Karpas-422 (cell line): ENCODE measurements at places on chromosomes 1 and 21. TPM values are rescaled to one million over a fixed set of nuclear protein-coding genes. Genes with fewer than 3 reads are reported as not detected.

DNA sequence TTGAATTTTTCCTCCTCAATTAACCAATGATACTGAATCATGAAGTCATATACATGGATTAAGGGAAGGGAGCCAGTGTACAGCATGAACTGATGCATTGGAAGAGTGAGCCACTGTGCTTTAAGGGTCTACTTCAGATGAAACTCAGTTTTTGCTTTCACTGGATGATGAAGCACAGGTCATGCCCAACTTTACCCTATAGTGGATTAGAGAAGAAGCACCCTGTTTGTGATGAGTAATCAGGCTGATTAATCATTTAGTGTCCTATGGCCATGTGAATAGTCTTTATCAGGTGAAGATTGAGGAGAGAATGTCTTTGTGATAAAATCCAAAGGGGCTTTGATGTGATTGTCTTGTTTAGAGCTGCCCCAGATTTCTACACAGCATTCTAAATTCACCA, 24.7 kb upstream of the LAMC1 start:
- no peak for DNase-seq

DNA sequence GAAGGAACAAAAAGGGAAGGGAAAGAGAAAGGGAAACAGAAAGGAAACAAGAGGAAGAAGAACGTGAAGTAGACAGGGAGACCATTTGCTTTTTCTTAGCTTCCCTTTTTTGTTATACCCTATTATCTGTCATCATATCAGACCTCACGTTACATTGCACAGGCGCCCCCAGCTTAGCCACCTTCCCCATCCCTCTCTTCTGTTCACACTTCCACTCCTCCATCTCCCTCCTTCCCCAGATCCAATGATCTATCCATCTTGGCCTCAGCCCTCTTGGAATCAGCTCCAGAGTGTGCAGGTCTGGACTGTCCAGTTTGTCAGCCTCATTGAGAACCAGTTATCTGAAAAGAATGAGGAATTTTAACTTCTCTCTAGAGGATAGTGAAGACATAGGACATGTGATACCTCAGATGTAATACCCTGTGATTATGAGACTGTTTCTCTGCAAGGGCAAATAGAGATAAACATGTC, 101.1 kb upstream of the ERRFI1 start:
- no peak for DNase-seq

DNA sequence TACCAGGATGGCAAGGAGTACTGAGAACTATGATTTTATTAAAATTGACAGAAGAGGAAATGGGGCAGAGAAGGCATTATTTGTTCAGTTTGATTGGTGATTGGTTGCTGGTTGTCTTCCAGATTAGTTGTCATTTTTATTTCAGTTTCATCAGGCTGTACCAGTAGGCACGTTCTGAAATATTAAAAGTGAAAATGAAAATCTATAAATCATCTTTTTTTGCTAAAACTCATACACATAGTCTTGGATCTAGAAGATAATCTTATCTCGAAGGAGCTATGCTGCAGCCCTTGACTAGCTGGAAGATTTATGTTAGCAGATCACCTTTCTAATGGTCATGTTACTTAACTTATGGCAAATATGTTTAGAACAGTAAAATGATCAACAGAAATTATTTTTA, 29.0 kb downstream of the NEK7 start:
- DNase-seq = no peak

DNA sequence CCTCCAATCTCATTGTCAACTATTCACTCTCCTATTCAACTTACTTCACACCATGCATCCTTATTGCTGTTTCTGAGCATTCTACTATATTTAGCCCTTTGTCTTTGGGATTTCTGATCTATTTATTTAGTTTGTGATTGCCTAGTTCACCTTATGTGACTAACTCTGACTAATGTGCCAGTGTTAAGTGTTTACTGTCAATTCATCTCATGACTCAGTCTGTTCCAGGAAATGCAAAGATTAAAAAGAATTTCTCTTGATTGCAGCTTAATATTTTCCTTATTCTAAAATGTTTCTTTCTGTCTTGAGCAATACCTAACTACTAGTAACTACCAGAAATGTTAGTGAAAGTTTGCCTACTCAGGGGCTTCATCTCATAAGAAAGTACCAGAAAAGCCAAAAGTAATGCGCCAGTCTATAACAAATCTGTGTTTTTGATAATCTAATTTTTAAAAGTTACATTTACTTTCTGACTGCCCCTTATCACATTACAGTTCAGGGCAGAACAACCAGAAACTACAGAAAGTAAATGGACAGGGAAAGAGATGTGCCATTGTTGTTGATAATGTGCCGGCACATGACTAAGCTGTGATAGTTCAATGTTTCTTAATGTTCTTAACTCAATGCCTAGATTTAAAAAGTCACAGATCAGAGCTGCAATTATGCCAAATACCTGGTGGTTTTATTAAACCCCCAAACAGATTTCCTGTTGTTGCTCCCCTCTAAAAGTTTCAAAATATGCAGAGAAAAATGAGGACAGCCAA, 556.5 kb downstream of the PTBP2 start:
- no peak for DNase-seq

Gene CFAP141
- total RNA-seq = not detected in 2 replicates

Gene LCE1E
- total RNA-seq = not detected in 2 replicates

Gene TDRD5
- not detected in 2 replicates for total RNA-seq

Gene SLAMF9
- total RNA-seq = not detected in 2 replicates
